Astrocyte (in vitro differentiated cells and primary cell): ENCODE measurements at places on chromosomes 1 and 21. TPM values are rescaled to one million over a fixed set of nuclear protein-coding genes. Genes with fewer than 3 reads are reported as not detected.

S100A5 gene
- total RNA-seq: 0.39 TPM in 1 of 2 replicates, not detected in the other

HMCN1 gene
- 19.7 and 29.6 TPM in 2 replicates for total RNA-seq

LHX8 gene
- 0.48 and 0.52 TPM in 2 replicates for total RNA-seq

RPE65 gene
- total RNA-seq: 0.27 and 0.91 TPM in 2 replicates

KANK4 gene
- 8.5 and 14.5 TPM in 2 replicates for total RNA-seq

KRTAP10-5 gene
- not detected in 2 replicates for total RNA-seq

SPRR2E gene
- total RNA-seq: not detected in 2 replicates

FMO5 gene
- total RNA-seq: 1.0 and 1.3 TPM in 2 replicates

LCE6A gene
- total RNA-seq: not detected in 2 replicates

FCRL2 gene
- total RNA-seq: not detected in 2 replicates

C1orf174 gene
- total RNA-seq: 24.4 and 26.1 TPM in 2 replicates

FALEC gene
- total RNA-seq: 0.43 TPM in 1 of 2 replicates, not detected in the other

KIF14 gene
- 1.2 and 2.1 TPM in 2 replicates for total RNA-seq

HCRTR1 gene
- not detected in 2 replicates for total RNA-seq

KMO gene
- 0.07 and 0.50 TPM in 2 replicates for total RNA-seq

SPATA46 gene
- not detected in 2 replicates for total RNA-seq

KCNJ15 gene
- 1.8 and 2.2 TPM in 2 replicates for total RNA-seq

GBP2 gene
- total RNA-seq: 4.6 and 6.3 TPM in 2 replicates

GBP6 gene
- 0.07 TPM in 1 of 2 replicates, not detected in the other for total RNA-seq

LCE1B gene
- not detected in 2 replicates for total RNA-seq

CRB1 gene
- total RNA-seq: not detected in 2 replicates

MIXL1 gene
- 0.16 TPM in 1 of 2 replicates, not detected in the other for total RNA-seq

PTPRF gene
- total RNA-seq: 231 and 275 TPM in 2 replicates

AADACL4 gene
- total RNA-seq: not detected in 2 replicates

CR1 gene
- total RNA-seq: 0.09 and 0.14 TPM in 2 replicates

COL6A2 gene
- 120 and 194 TPM in 2 replicates for total RNA-seq

FCRL4 gene
- total RNA-seq: 0.48 TPM in 1 of 2 replicates, not detected in the other

PLA2G2D gene
- total RNA-seq: not detected in 2 replicates

NR5A2 gene
- total RNA-seq: 0.12 and 0.39 TPM in 2 replicates

CD34 gene
- 0.29 and 0.45 TPM in 2 replicates for total RNA-seq

C4BPA gene
- total RNA-seq: not detected in 2 replicates

OR2L5 gene
- total RNA-seq: not detected in 2 replicates

ATP5PO gene
- 163 and 171 TPM in 2 replicates for total RNA-seq

DNAJC8 gene
- 86.9 and 91.3 TPM in 2 replicates for total RNA-seq

HENMT1 gene
- 2.2 and 2.5 TPM in 2 replicates for total RNA-seq

FNDC7 gene
- 0.20 TPM in 1 of 2 replicates, not detected in the other for total RNA-seq

PTCH2 gene
- total RNA-seq: 0.65 and 0.89 TPM in 2 replicates
